ENCODE measurements at places on chromosomes 2 and 18.

DNA sequence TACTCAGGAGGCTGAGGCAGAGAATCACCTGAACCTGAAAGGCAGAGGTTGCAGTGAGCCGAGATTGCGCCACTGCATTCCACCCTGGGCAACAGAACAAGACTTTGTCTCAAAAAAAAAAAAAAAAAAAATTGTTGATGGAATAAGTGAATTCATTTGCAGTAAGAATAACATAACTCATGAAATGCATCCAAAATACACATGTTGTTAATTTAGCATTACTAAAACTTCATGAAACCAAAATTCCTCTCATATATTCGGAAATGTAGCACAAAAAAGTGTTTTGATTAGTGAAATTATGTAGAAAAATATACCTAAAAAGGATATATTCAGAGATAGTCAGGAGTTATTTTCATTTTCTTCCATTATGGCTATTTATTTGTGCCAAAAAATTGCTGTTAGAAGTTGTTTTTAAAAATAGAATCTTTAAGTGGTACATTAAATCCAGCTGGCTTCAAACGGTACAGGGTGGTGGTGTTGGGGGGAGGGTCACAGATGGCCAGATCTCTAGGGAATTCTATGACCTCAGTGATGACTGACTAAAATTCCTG, 78.2 kb upstream of the UGP2 start:
- DNase-seq: no peak

GRCh38 chr18:10127729-10128128, 213.9 kb downstream of the VAPA start:
- DNase-seq: no peak

DNA sequence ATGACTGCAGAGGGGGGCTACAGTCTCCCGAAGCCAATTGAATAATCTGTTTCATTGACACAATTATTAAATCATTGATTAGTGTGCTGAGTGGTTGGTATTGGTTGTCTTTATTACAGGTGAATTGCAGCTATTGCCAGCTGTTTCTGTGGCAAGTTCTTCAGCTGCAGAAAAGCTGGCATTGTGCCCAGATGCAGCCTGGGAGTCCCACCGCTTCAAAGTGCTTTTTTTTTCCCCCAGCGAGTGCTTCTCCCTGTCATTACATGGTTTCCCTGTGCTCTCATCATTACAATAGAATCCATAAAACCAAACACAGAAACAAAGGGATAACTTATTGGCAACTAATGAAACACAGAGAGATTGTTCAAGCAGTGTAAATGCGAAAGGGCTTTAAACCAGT, 164.7 kb downstream of the GRB14 start:
- no peak for DNase-seq

- no peak for DNase-seq
Observed at GRCh38 chr2:14535156-14535555, 97.4 kb upstream of the LRATD1 start.

DNA sequence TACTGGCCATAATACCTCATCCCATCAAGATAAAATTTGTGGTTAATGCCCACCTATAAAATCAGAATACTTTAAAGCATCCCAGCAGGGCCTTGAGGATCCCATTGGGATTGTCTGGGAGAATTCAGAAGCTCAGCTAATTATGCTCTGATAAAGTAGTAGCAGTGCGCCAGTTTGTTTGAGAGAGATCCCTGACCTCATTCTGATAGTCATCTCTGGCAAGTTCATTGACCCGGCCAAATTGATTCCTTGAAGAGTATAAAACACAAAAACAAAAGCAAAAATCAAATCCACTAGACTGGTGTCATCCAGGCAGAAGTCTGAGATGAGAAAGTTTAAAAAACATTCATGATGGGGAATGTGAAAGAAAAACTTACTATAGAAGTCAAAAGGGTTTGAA, 14.1 kb downstream of the ABCG5 start:
- DNase-seq: no peak

Measured in activated T-cell treated with anti-CD3 and anti-CD28 coated beads, Interleukin-2, amount 50 U/mL, for 48 hours (primary cell).